ENCODE measurements at places on chromosomes 11 and 22.

- DNase-seq: no peak
These were observed 177.5 kb downstream of the MYO18B start for GRCh38 chr22:25919452-25919851.

GRCh38 chr11:86444981-86445380, 70.3 kb downstream of the CCDC81 start:
- DNase-seq: no peak

GRCh38 chr11:130139401-130139800, 20.2 kb upstream of the ST14 start:
- no peak for DNase-seq

GRCh38 chr22:37026325-37026724, 6.8 kb downstream of the MPST start:
- DNase-seq: no peak

- no peak for DNase-seq
These were observed 43.0 kb upstream of the WNT11 start for GRCh38 chr11:76249195-76249741.

GRCh38 chr22:40904101-40904500, 42.2 kb upstream of the DNAJB7 start:
- DNase-seq: no peak

DNA sequence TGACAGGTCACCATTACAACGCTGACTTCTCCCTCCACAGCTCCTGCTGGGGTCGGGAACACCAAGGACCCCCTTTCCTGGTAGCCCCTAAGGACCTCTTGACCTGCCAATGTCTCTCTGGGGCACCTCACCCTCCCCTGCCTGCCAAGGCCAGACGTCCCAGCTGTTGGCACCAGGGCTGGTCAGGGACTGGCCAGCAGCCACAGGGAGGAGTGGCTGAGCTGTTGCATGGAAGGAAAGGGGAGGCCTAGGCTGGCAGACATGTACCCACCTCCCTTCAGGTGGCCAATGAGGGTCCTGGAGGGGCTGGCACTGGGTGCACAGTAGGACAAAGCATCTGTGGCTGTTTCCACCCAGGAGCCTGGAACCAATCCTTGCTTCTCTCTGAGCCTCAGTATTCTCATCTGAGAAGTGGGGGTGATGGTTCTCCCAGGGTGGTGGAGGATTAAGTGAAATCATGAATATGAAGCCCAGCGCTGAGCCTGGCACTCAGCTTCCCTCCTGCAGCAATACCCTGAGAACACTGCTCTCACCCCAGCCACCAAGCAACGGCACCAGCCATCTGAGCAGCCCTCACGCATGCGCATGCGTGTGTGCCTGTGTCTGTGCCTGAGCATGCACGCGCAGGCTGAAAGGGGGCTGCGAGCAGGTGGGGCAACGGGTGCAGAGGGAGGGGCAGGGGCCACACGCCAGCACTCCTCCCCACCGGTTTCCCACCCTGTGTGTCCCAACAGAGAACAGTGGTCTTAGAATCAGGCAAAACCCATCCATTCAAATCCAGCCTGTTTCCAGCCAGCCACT, 5.9 kb downstream of the KCNJ4 start:
- no peak for DNase-seq
